Hypothalamus (tissue), 51 donors: ENCODE measurements at places on chromosomes 3 and 15.

- no peak for DNase-seq
Measured at GRCh38 chr3:155631323-155632019, 113.4 kb downstream of the PLCH1 start.

DNA sequence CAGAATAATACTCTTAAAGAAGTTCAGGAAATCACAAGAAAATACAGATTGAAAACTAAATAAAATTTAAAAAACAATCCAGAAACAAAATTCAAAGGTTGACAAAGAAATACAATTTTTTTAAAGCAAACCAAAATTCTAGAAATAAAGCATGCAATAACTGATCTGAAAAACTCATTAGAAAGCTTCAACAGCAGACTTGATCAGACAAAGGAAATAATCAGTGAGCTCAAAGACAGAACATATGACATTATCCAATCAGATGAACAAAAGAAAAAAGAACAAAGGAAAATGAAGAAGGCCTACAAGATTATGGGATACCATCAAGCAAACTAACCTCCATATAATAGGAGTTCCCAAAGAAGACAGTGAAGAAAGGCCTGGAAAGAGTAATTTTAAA is 336.8 kb downstream of the RSL24D1 start:
- DNase-seq, result no peak

- DNase-seq, result no peak
Measured at GRCh38 chr3:45950131-45950530, 6.9 kb downstream of the CXCR6 start.

DNA sequence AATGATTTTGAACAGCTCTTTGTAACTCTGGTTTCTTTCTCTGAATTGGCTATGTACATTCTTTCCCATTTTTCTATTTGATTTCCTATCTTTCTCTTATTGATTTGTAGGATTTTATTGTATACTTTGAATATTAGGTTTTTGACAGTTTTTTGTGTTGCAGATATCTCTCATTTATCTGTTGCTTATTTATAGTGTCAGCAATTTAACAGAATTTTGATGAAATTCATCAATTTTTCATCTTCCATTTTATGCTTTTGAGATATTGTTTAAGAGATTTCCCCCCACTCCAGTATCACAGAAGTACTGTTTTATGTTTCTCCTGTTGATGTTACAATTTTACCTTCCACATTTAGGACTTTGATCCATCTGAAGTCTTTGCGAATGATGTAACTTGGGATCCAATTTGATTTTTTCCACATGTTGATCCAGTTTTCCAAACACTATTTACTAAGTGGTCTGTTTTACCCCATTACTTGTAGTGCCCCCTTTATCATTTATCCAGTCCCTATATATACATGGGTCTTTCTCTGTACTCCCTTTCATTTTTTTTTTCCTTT is 46.1 kb downstream of the XYLB start:
- no peak for DNase-seq

DNA sequence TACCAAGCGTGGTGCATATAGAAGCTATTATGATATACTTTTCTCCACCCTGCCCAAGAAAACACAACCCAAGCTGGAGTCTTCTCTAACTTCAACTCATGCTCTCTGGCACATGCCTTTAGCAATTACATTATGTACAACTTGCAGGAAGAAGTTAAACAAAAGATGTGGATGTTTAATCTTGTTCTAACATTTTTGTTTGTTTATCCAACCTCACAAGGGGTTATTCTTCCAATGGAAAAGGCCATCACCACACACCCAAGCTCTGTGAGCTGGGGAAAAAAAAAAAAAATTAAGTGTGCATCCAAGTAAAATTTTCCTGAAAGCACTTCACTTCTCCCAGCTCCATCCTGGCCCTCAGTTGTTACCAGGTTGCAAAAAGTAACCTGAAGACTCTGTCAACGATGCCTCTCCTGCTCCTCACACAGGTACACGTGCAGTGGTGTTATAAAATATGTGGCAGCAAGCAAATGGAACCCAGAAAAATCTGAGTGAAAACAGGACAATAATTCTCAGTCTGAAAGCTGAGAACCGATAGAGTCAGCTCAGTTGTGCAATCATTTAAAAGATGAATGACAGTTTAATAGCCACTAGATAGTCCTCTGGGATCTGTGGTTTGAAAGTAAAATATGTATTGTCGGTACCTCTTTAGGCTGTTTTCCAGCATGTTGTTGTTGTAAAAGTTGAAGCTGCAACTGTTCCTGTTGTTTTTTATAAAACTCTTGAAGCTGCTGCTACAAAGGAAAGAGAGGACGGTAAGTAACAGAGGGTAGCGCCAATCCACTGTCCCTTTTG is 531.4 kb downstream of the FOXP1 start:
- DNase-seq, result no peak
